ENCODE measurements at places on chromosomes 2 and 18.

DNA sequence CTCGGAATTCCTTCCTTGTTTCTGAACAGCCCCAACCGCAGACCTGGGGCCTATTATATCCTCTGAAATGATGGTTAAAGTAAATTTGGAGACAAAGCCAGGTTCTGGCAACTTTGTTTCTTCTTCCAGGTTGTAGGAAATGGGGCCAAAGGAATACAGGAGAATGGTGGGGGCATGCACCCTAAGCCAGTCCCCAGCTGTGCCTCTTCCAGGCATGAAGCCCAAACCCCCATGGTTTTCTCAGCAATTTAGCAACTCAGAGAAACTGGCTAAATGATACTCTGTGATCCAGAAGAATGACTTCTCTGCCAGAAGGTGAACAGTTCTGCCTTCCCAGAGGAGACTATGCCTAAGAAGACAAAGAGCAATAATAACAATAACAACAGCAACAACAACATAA, 635.0 kb upstream of the FANCL start:
- no peak for DNase-seq

GRCh38 chr18:33161131-33161530, 279.4 kb downstream of the CCDC178 start:
- DNase-seq = no peak

DNA sequence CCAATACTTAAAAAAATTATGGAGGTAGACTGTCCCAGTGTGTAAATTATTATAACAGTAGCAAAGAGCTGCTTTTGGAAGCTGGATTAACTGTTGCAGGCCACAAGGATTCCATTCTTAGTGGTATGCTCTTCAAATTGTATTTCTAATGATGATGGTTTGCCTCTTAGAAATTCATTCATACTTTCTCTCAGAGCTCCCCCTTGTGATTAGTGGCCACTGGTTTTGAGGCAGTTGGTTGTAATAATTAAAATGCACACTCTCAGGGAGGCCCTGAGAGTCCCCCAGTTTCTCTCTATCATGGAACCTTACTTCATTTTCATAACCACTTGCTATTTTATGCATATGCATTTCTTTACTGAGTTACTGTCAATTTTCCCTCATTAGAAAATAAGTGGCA, 122.5 kb downstream of the PLA2R1 start:
- no peak for DNase-seq

GRCh38 chr2:212213191-212213590, 325.4 kb downstream of the ERBB4 start:
- no peak for DNase-seq

GRCh38 chr2:140814141-140814540, 1316.7 kb downstream of the LRP1B start:
- no peak for DNase-seq

GRCh38 chr18:36724591-36725001, 104.2 kb downstream of the TPGS2 start:
- no peak for DNase-seq

GRCh38 chr2:69701100-69701945, 40.6 kb upstream of the ANXA4 start:
- no peak for DNase-seq

- no peak for DNase-seq
Measured at GRCh38 chr18:74378179-74378682, 62.6 kb downstream of the C18orf63 start.

GRCh38 chr2:170156592-170156991, 21.4 kb upstream of the MYO3B start:
- no peak for DNase-seq

- DNase-seq = peak; percentile 42
Measured at GRCh38 chr18:56647071-56647470, 4.1 kb upstream of the WDR7 start.

GRCh38 chr2:101736233-101736632, 38.7 kb downstream of the MAP4K4 start:
- no peak for DNase-seq

- DNase-seq = no peak
Measured at GRCh38 chr2:163269374-163270021, 430.9 kb upstream of the KCNH7 start.

GRCh38 chr18:7256618-7257425, 25.9 kb downstream of the LRRC30 start:
- no peak for DNase-seq

- DNase-seq = no peak
Measured at GRCh38 chr18:73235921-73236320, 368.1 kb upstream of the NETO1 start.
